Activated naive CD4-positive, alpha-beta T cell treated with Interleukin-2 at 50 U/mL for 16 hours (primary cell): ENCODE measurements at places on chromosomes 1 and 21.

- DNase-seq = no peak
Measured at GRCh38 chr1:206049919-206050600, 2.9 kb upstream of the RHEX start.

GRCh38 chr1:91700332-91700731, 185.6 kb downstream of the TGFBR3 start:
- DNase-seq = no peak

DNA sequence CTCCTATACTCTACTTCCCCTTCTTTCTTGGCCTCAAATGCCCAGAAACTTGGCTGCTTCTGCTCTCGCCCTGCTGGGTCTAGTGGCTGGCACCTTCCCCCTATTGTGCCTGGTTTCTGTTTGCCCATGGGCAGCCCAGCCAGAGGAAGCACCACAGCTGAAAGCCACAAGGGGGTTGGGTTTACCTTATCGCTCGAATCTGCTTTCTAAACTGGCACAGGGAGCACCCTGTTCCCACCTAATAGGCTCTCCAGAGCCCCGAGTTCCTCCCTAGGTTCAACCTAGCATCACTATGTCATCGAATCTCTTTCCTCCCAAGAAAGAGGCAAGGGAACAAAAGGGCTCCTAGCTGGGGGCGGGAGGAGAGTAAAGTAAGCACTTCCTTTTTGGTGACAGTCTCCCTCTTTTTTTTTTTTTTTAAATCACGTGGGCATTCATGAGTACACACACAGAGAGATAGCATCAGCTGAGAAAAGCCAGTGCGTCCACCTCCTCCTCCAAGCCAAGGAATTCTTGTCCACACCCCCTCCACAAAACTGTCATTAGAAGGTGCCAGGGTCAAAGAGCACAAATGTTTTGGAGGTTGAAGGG, 72.8 kb downstream of the PLEKHA6 start:
- peak; percentile 12 for DNase-seq

- no peak for DNase-seq
Measured at GRCh38 chr1:101257500-101258325, 20.9 kb downstream of the S1PR1 start.

DNA sequence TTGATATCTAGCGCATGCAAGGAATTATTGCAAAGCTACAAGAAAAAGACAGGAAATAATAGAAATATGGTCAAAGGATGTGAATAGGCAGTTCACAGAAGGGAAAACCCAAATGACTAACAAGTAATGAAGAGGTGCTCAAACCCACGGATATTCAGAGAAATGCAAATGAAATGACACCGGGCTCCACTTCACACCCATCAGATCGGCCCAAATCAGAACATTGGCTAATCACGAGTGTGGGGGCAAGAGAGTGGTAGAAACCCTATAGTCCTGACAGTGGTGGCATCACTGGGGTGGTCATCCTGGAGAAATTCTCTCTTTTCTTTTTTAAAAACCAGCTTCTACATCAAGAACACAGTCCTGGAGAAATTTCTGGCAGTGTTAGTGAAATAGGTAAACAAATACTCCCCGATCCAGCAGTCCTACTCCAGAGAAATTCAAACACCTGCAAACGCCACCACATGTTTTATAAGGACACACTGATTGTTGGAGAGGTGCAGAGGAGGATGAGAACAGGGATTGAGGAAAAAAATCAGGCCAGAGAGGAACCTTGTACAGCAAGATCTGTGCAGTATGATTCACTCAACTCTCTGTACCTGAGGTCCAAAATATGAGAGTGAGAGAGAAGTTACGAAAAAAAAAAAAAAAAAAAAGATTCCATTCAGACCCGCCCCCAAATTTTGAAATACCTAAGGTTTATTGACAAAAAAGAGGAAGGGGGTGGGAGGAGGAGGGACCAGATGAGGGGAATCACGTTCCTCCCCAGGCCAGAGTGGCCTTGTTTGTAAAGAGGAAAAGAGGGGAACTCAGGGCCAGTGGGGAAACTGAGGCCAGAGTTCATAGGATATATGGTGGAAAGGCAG, 9.2 kb upstream of the TNFRSF1B start:
- DNase-seq = peak; percentile 55

- no peak for DNase-seq
Measured at GRCh38 chr1:223834660-223835263, 11.0 kb downstream of the TP53BP2 start.

GRCh38 chr21:35127851-35128250, 78.7 kb upstream of the RUNX1 start:
- DNase-seq = no peak

GRCh38 chr1:113133759-113134158, 60.8 kb downstream of the LRIG2 start:
- DNase-seq = no peak

DNA sequence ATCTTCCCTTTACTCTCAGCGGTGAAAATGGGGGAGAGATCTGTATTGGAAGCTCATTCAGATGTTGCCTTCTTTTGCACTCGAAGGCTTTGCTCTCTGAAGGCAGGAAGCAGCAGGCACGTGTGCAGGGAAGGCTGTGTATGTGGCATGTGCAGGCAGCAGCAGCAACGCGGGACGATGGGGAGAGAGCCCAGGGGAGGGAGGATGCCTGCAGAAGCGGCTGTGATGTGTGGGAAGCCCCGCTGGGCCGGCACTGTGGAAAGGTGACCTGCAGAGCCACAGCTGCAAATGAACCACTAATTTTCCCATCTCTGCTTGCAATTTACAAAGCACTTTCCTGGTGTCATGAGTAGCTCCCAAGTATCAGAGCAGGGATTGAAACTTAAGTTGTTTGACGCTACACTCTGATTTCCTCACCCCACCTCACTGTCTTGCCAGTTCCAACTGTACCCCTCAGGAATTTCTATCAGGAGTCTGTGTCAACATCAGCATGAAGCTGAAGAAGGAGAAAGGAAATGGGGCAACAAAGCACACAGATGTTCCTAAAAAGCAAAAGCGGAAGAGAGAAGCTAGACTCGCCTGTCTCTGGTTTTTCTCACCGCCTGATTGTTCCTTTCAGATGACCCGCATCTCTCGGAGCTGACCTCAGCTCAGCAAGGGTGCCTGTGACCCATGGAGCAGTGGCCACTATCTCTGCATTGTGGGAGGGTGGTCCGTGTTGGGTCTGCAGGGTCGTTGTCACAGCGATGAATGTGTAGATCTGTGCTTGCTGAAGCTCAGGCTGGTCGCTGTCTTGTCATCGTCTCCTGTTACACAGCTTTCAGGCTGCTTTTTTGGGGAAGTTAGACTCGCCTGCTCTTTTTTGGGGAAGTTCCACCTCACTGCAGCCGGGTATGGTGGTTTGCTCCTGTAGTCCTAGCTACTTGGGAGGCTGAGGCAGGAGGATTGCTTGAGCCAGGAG, 156.1 kb downstream of the KIF26B start:
- DNase-seq = no peak

DNA sequence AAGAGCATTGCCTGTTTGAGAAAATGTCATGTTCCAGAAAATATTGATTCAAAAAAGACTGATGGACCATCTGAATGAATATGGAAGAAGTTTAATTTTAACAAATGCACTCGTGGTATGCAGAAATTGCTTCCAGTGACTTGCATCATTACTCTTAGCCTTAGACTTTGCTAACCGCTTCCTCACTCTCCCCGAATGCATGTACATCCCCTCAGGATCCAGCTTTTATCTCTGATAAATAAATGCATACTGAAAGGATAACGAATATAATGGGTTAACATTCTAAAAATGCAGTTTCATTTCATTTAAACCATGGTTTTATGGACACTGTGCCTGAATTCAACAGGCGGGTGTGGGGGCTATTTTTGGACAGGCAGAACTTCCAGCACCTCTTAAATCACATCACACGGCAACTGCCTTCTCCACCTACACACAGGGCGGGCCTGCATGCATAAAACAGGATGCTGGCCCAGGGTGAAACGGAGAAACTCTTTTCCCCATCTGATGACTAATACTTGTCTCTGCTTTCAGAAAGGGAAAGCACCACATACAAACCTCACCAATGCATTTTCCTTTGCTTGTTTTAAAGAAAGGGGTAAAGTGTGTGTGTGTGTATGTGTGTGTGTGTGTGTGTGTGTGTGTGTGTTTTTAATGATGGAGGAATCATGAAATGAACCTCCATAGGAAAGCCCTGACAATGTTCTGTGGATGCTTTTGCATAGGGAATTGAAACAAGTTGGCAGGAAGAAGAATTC, 48.7 kb downstream of the SPAG17 start:
- DNase-seq = peak; percentile 5
